Stimulated activated CD4-positive, alpha-beta T cell treated with anti-CD3 and anti-CD28 coated beads, TNF-alpha, amount 100 ng/mL, for 4 hours (primary cell): ENCODE measurements at places on chromosomes 16 and 17.

DNA sequence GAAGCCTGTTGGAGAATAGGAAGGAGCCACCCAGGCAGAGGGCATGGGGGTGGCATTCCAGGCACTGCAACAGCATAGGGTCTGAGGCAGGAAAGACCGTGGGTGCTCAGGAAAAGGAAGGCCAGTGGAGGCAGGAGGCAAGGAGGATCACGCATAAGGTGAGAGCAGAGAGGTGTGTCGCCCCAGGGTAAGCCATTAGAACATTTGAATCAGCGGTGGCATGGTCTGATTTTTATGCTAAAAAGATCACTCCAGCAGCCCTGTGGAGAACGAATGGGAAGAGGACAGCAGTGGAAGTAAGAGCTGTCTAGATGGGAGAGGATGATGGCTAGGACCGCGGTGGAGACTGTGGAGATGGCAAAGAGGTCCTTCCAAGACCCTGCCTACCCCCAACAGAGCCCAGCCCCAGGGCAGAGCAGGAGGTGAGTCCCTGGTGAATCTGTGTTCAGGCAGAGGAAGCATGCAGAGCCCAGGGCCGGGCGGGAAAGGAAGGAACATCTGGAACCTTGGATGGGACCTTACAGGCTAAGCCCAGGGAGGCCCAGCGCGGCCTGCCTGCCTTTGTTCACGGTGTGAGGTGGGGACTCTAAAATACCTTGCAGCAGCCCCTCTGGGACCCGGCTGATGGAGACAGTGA is 7.8 kb downstream of the LPO start:
- no peak for DNase-seq

- no peak for DNase-seq
Measured at GRCh38 chr17:1124896-1125787, 54.6 kb downstream of the ABR start.

DNA sequence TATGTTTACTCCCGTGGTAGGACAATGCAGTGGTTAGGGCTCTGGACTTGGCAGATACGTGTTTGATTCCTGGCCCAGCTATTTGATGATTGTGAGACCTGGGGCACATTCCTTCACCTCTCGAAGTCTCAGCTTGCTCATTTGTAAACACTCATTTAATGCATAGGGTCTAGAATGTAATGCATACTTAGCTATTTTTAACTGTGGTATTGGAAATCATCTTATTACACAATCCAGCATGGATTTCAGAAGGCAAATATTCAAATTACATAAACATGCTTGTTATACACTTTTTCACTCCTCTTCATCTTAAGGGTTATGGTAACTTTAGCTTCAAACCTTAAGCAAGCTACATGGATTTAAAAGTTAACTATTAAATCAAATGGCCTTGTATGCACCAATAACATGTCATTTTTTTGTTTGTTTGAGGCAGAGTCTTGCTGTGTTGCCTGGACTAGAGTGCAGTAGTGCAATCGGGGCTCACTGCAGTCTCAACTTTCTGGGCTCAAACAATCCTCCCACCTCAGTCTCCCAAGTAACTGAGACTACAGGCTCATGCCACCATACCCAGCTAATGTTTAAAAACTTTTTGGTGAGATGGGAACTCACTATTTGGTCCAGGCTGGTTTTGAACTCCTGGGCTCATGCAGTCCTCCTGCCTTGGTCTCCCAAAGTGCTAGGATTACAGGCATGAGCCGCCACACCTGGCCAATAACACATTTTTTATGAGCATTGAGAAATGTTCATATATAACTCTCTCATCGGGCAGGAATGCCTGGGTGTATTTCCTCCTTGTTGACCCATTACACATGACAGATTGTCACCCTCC is 52.5 kb downstream of the VAT1L start:
- DNase-seq, result no peak

- DNase-seq, result no peak
Measured at GRCh38 chr16:89193576-89194293, 6.6 kb downstream of the SLC22A31 start.
